CD8-positive, alpha-beta memory T cell (primary cell): ENCODE measurements at places on chromosomes 6 and 20.

GRCh38 chr6:148775161-148775560 is 28.3 kb downstream of the UST start:
- no peak for DNase-seq

GRCh38 chr6:158503222-158503621 is 56.7 kb upstream of the TMEM181 start:
- no peak for DNase-seq

DNA sequence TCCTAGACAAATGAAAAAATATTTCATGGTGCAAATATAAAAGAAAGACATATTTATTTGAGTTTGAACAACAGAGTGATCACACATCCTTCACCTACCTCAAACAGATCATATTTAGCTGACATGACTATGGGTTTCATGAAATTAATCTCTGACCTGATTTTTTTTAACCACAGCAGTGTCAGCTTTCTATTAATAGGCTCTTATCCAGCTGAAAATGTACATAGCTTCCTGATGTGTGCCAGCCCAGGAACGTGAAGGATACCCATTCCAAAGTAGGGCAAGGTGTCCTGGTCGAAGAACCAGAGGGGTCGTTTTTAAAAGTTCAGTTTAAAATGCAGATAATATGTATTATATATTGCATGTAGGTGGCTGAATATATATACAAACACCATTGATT is 19.8 kb downstream of the TRDN start:
- DNase-seq, result no peak

DNA sequence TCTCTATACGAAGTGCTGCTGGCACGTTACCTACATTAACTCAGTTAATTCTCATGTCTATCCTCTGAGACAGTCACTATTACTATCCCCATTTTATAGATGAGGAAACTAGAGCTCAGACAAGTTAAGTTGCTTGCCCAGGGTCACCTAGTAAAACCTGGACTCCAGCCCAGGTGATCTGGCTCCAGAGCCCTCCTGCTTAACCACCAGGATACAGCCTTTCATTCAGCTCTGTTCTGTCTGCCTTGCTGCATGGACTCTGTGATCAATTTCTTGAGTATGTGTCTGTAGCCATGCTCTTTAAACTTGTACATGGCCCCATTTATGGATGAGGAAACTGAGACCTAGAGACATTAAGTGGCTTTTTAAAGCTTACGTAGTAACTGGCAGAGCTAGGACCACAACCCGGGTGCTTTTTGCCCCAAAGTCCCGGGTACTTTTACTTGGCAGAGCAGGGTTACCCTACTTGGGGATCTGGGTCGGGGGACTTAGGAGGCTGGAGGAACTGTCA is 4.7 kb downstream of the CDKN1A start:
- no peak for DNase-seq

GRCh38 chr6:12379181-12379580 is 89.0 kb downstream of the EDN1 start:
- no peak for DNase-seq

DNA sequence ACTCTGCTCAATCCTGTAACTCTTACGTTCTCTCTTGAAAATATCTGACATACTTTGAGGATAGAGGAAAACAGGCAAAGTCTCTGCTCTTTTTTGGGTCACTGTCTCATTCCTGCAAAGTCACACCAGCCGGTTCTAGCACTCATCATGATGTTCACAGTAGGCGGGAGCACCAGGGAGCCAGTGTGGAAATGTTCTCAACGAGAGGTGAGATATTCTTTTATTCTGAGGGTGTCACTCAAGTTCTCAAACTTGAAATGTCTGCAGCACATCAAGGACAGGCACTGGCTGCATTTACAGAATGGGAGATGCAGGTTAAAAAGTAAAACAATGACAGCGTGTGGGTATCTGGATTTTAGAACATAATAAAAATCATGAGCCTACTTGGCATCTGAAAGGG is 714.7 kb downstream of the QKI start:
- DNase-seq, result no peak

GRCh38 chr20:19498756-19499155 is 259.3 kb upstream of the RIN2 start:
- DNase-seq, result no peak

- no peak for DNase-seq
These were observed 209.4 kb upstream of the LRFN2 start for GRCh38 chr6:40796260-40797221.

- no peak for DNase-seq
These were observed 163.5 kb upstream of the GJE1 start for GRCh38 chr6:141969201-141969600.

- DNase-seq, result no peak
These were observed 32.6 kb downstream of the HDGFL1 start for GRCh38 chr6:22601984-22602383.

DNA sequence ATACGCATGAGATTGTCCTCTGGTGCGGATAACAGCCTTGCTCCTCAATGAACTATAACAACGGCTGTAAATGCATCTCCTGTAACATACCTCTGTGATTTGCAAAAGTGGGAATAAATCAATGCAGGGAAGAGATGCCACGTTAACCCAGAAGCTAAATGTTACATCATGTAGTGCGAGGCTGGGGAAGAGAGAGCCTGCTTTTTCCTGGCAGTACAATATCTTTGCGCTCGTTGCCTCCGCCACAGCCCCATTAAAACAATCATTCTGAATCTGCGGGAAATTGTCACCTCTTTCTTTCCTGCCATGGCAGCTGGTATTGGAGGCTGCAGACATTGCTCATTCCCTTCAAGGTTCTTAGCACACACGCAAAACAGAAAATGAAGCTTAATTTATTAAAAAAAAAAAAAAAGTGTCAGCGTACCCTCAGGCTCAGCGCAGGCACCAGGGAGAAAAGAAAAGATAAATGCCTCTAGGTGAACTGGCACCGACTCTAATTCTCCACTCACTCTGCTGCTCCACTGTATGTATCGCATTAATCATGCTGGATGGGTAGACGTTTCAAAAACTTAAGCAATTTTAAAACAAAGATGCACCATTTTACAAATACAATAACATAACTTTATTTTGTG is 70.2 kb upstream of the TFB1M start:
- no peak for DNase-seq

DNA sequence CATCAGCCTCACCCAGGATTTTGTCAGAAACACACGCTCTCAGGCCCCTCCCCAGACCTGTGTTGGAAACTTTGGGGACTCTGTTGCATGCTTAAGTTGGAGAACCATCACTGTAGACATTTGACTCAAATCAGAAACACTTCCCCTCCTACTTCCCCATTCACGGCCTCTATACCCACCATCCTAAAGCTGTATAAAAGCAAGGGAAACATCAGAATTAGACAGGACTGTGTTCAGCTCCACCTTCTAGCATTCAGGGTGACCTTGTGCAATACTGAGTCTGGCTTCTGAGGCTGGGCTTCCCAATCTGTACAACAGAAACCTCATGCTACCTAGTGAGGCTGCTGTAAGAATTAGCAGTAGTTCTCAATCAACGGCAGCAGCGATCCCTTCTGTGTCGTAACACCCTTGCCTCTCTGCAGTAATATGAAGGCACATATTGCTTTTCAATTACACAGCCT is 252.3 kb downstream of the LY86 start:
- no peak for DNase-seq

- no peak for DNase-seq
These were observed 28.9 kb downstream of the STMND1 start for GRCh38 chr6:17130786-17131185.

GRCh38 chr20:10483691-10484090 is 48.6 kb downstream of the SLX4IP start:
- no peak for DNase-seq

DNA sequence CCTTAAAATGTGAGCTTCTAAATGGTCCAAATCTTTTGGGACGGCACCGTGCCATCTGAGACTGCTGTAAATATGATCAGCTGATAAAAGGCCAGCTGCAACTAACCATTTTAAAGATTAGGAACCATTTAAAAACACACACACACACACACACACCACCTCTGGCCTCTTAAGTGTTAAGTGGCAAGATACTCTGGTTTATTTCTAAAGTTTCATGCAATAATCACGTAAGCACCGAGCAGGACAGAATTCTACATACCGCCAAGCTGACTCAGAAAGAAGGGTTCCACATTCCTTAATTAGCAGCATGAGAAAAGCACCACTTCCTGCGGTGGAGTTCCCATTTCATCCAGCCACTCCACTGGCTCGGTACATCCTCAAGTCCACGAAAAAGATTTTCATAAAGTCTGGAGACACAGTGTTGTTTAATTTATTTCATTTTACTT is 17.8 kb upstream of the ZNF217 start:
- DNase-seq, result no peak
